Activated naive CD8-positive, alpha-beta T cell treated with anti-CD3 and anti-CD28 coated beads for 36 hours (primary cell): ENCODE measurements at places on chromosomes 3 and 15. TPM values are rescaled to one million over a fixed set of nuclear protein-coding genes. Genes with fewer than 3 reads are reported as not detected.

Gene GOLGA8G
- total RNA-seq, result not detected

Gene B3GALNT1
- 16.4 TPM for total RNA-seq

Gene CPLX3
- total RNA-seq, result not detected

Gene PLAAT1
- total RNA-seq, result 0.28 TPM

Gene FGD5
- total RNA-seq, result 0.22 TPM

- DNase-seq, result no peak
Observed at GRCh38 chr3:183560607-183561006, 5.1 kb upstream of the KLHL6 start.

DNA sequence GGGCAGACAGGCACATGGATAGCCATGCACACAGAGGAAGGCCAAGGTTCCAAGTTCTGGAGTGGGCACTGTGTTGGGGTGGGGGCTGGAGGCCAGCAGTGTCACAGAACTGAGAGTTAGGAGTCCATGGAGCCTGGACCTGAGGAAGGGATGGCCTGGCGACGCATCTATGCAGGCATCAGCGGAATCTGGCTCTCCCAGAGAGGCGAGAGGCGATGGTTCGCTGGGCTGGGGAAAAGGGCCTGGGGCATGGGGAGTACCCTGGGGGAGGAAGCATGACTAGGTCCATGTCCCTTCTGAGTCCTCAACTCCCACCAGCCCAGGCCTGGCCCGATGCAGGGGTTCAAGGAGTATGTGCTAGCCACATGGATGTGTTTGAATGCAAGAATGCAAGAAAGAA lies 192.8 kb upstream of the LINGO1 start:
- no peak for DNase-seq

GRCh38 chr15:101506491-101506890 lies 17.0 kb upstream of the PCSK6 start:
- DNase-seq, result no peak

- DNase-seq, result no peak
Observed at GRCh38 chr3:184760337-184761074, 48.6 kb upstream of the MAGEF1 start.

DNA sequence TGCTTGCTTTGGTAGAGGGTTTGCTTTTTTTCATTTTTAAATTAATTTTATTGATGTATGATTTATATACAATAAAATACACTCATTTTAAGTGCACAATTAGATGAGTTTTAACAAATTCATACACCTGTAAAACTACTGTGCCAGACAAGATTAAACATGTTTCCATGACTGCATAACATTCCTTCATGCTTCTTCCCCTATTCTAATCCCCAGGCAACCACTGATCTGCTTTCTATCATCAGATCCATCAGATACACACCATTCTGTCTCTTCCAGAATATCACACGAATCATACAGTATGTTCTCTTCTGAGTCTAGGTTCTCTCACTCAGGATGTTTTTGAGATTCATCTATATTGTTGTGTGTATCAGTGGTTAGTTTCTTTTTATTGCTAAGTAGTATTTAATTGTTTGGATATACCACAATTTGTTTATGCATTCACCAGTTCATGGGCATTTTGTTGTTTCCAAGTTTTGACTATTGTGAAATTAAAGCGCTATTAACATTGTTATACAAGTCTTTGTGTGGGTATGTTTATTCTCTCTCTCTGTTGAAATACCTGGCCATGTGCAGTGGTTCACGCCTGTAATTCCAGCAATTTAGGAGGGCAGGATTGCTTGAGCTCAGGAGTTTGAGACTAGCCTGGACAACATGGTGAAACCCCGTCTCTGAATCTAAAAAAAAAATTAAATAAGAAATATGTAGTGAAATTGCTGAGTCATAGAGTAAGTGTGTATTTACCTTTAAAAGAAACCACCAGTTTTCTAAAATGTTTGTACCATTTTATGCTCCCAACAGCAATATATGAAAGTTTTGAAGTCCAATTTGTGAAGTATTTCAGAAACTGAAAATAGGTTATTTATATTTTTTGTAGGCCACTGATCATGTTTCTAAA lies 7.0 kb upstream of the TFG start:
- no peak for DNase-seq

DNA sequence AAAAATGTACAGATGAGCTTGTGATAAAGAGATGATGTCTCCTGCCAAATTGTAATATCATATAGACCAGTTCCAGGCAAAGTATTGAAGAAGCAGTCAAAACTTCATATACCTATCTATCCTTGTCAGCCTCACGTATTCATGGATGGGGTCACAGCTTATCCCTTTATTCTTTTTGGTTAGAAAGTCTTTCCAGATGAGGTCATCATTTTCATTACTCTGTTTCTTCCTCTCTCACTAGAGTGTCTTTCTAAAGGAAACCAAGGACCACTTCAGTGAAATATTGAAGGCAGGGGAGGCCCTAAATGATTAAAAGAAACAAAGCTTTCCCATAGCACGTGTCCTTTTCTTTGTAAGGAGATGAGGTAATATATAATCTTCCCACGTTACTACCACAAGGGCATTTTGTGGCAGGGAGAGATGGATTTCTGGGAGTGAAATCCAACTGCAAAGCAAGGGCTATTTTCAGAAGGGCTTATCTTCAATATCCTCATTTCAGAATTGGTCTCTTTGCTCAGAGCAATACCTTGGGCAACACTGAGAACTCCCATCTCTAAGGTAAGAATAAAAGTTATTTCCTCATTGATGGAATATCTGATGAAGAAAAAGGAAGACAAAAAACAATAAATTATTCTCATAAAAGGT lies 260.2 kb downstream of the TIGIT start:
- no peak for DNase-seq

GRCh38 chr15:65175511-65175910 lies 9.6 kb downstream of the CLPX start:
- no peak for DNase-seq

- no peak for DNase-seq
Observed at GRCh38 chr15:94070356-94071295, 160.7 kb upstream of the MCTP2 start.

DNA sequence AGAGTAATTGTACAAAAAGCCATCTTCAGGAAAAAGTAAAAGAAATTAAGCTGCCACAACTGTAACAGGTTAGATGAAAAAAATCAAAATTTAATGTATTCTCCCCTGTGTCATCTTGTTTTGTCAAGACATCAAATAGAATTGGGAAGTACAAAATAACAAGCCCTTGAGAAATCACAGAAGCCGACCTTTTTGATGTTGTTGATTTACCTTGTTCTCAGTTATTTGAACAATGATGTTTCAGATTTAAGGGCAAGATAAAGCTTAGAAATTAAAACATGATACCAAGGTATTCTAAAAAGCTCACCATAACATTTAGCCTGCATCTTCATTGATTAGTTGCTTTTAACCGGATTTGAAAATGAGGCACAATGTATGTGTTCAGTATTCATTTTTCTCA lies 523.0 kb downstream of the FOXP1 start:
- no peak for DNase-seq

- DNase-seq, result no peak
Observed at GRCh38 chr15:70617076-70617910, 146.1 kb downstream of the UACA start.

- DNase-seq, result no peak
Observed at GRCh38 chr3:185935465-185936272, 2.1 kb downstream of the TRA2B start.

DNA sequence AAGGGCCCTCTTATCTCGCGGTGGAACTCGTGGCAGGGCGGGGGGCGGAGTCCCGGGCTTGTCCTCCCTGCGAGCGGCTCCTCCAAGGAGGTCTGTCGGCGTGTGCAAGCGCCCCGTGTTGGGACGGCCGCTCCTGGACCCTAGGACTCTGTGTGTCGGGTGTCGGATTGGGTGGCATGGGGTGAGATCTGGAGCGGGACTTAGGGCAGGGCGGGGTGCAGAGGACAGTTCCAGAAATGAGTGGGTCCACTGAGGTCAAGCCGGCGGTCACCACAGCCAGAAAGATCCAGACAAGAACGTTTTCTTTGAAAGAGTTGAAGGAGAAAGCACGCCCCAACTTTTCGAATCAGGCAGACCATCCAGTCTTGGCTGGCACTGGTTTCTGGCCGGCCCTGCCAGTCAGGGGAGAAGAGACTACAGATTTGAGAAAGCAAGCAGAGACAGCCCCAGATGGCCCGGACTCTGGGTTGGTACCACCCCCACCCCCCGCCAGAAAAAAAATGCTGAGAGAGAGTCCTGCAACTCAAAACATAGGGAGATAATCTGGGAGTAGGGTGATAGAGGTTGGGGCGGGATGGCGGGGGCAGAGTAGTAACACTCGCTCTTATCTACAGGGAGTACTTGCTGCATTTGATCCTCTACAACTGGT lies 784 bp upstream of the CISH start:
- DNase-seq, result no peak

- DNase-seq, result no peak
Observed at GRCh38 chr3:43624619-43625305, 3.0 kb upstream of the ANO10 start.

GRCh38 chr3:67335813-67336212 lies 318.6 kb downstream of the SUCLG2 start:
- no peak for DNase-seq

- no peak for DNase-seq
Observed at GRCh38 chr3:81692766-81693165, 68.7 kb downstream of the GBE1 start.

DNA sequence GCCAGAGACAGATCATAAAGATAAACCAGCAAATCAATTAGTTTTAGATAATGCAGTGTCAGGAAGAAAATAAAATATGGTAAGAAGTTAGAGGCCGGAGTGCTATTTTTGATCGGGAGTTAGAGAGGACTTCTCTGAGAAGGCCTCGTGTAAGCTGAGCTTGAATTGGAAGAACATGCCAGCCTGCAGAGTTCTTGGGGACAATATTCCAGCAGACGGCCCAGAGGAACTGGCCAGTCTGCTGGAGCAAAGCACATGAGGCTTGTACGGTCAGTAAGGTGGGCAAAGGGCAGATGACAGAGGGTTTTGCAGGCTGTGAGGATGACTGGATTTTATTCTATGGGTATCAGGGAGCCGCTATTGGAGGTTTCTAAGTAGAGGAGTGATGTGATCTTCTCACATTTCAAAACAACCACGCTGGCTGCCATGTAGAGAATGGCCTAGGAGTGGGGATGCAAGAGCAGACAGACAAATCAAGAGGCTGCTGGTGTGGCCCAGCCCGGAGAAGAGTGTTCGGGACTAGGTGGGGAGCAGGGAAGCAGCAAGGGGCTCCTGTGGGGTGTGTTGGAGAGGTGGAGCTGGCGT lies 84.0 kb downstream of the HES1 start:
- no peak for DNase-seq

GRCh38 chr15:51403072-51403878 lies 61.8 kb downstream of the GLDN start:
- no peak for DNase-seq
